ENCODE measurements at places on chromosomes 2 and 18.

- no peak for DNase-seq
Observed at GRCh38 chr2:108632332-108633160, 86.7 kb upstream of the RANBP2 start.

- DNase-seq, result no peak
Observed at GRCh38 chr2:42602218-42602875, 33.9 kb downstream of the MTA3 start.

DNA sequence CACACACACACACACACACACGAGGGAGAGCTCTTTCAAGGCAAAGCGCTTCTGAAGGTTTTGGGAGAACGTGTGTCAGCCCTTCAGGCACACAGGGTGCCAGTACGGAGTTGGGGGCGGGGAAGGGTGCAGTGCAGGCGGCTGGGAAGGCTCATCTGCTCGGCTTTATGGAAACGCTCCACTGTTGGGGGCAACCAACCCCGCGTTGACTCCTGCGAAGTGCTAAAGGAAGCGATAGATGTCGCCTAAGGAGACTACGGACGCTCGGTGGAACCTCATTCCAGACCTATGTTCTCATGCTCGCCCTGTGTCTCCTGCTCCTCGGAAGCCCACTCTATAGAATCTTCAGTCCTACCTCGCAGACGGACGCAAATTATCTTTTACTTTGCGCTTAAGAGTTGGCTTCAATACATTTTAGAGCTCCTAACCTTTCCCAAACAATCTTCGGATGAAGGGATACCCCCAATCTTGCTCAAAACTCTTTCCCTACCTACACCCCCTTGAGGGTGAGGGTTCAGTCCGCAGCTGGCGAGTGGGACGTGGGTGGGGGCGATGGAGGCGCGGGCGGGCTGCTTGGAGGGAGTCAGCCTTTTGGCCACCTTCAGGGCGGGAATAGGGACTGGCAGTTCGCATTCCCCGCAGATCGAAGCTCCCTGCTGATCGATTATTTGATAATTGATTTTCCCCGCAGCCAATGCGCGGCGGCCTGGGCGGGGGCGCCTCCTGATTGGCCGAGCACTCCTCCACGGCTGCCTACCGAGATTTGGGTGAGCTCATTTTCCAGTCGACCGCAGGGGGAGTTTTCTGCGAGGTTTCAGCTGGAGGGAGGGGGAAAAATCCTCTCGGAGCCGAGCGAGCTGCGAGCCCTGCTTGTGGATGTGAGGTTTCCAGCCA lies 1.9 kb upstream of the MEIS1 start:
- peak; percentile 47 for DNase-seq

- no peak for DNase-seq
Observed at GRCh38 chr18:38250971-38251370, 685.4 kb upstream of the CELF4 start.

DNA sequence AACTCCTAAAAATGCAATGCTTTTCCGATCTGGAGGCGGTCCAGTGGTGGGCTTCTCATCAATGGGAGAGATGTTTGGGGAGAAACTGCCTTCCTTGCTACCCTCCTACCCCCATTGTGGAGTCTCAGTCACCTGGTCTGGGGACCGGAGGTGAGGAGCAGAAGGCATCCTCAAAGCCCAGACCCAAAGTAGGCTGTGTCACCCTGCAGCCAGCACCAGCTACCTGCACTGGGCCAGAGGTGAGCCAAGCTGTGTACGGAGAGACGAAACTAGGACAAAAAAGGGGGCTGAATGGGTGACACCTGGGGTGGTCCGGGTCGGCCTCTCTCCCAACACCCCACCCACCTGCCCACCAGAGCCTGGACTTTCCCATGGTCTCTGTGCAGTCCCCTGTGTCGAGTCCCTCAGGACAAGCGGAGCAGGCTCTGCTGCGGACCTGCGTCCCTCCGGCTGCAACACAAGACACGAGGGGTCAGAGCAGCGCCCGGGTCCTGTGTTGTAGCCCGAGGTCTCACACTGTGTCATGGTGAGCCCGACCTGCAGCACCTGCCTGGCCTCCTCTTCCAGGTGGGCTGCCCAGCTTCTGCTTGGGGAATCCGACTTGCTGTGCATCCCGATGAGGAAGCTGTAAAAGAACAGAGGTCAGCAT lies 68.0 kb upstream of the RMP24 start:
- DNase-seq, result no peak

GRCh38 chr18:79525556-79526467 lies 130.1 kb downstream of the NFATC1 start:
- DNase-seq, result no peak

DNA sequence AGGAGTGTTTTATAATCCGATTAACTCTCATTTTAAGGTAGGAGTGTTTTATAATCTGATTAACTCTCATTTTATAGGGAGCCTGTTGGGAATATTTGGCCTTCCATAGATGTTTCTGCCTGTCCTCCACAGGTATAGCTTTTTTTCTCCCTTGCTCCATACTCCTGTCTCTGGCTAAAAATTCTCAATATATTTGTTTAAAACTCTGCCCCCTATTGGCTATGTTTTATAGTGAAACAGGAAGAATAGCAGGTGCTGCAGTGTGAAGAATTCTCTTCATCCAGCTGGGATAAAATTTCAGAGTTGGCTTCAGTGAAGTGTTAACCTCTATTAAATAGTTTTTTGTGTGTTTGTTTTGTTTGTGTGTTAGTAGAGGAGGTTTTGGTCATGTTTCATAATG lies 1046.0 kb upstream of the TMEFF2 start:
- peak; percentile 3 for DNase-seq

DNA sequence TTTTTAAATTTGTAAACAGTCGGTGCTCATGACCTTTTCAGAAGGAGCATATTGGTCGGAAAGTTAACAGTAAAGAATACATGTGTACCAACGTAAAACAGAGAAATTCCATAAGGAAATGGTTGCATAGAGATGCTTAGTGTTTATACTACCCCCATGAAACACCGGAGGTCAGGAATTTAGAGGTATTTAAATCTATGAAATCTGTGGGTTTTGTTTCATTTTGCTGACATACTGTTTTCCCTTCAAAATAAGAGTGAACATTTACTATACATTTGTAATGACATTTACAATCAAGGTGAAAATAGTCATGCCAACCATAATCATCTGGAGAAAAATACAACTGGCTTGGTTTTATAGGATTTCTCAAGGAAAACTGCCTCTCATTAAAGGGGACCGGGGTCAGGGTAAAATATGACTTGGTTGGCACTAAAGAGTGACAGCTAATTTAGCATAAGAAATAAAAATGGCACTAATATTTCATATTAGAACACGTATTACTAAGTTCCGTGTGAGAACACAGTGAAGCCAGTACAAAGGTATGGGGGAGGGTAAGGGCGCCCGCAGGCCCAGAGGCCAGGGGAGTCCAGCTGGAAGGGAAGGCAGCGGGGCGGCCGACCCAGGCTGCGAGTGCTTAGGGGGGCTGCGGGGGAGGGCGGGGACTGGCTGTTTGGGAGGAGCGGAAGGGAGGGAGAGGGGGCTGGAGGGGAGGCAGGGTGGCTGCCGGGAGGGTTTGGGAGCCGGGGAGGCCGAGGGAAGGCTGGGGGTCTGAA lies 1.1 kb upstream of the RNU4ATAC start:
- DNase-seq, result peak; percentile 26

DNA sequence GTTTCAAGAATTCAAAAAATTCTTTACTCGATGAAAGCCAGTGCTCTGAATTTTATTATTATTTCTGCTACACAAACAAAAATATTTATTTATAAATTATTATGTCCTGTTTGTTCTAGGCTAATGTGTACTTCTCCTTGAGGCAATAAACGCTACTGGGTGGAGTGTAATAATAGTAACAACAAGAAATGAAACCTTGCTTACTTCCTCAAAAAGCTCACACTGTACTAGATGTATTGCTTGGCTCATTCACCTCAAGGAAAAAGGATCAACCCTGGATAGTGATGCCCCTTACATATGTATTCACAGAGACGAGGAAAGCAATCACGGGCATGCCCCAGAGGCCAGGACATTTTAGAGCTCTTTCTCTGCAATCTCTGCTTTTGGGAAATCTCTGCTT lies 685.6 kb upstream of the NXPH2 start:
- no peak for DNase-seq

GRCh38 chr18:6505498-6505875 lies 90.8 kb upstream of the L3MBTL4 start:
- no peak for DNase-seq

GRCh38 chr2:46200100-46200690 lies 97.0 kb upstream of the EPAS1 start:
- DNase-seq, result no peak

GRCh38 chr2:159902722-159903121 lies 104.7 kb upstream of the CD302 start:
- no peak for DNase-seq

GRCh38 chr18:27206411-27206810 lies 21.3 kb upstream of the CHST9 start:
- no peak for DNase-seq

- DNase-seq, result no peak
Observed at GRCh38 chr2:196225213-196225612, 53.8 kb upstream of the STK17B start.

GRCh38 chr2:168439536-168439935 lies 16.5 kb upstream of the CERS6 start:
- no peak for DNase-seq

DNA sequence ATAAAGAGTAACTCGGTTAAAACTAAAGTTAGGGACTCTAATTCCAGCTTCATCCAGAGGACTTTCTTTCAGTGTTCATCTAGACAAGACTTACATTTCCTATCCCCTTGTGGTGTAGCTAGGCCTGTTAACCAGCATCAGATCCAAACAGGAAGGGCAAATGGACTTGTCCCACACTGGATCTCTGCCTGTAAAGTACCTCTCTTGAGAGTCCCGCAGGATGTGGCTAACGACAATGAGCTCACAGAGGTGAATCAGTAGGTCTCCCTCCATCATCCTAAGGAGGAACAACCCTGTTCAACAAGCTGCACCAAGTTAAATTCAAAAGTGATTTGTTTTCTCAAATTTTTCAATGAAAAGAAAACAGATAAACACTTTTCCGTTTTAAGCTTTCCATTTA lies 412.3 kb upstream of the RGPD4 start:
- no peak for DNase-seq

DNA sequence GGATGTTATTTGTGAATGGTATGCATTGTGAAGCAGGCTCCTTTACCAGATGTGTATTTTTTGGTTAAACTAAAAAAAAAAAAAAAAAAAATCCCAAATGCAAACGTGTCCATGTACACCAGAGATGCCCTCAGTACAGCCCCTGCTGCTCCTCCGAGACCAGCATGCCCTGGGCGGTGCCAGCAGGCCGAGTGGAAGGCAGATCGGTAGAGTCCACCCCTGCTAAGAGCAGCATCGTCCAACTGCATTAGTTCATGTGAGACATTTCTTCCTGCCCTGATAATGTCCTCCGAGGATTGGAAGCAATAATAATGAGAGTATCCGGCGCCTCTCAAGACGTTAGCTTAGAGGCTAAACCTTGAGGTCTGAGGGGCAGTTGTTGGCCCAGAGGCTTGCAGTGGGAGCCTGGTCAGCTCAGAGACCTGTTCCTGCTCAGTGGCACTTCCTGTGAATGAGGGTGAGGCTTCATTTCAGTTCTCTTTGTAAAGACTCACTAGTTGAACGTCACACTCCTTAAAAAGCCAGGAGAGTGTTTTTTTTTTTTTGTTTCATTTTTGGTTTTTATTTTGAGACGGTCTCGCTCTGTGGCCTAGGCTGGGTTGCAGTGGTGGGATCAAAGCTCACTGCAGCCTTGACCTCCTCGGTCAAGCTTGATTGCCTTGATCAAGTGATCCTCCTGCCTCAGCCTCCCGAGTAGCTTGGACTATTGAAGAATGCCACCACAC lies 5.6 kb downstream of the SLC66A3 start:
- DNase-seq, result peak; percentile 35

- DNase-seq, result no peak
Observed at GRCh38 chr2:207465894-207466293, 63.9 kb upstream of the CREB1 start.

- DNase-seq, result no peak
Observed at GRCh38 chr2:219126555-219126954, 34.1 kb downstream of the NHEJ1 start.

- DNase-seq, result no peak
Observed at GRCh38 chr2:61937886-61938285, 32.4 kb downstream of the COMMD1 start.

DNA sequence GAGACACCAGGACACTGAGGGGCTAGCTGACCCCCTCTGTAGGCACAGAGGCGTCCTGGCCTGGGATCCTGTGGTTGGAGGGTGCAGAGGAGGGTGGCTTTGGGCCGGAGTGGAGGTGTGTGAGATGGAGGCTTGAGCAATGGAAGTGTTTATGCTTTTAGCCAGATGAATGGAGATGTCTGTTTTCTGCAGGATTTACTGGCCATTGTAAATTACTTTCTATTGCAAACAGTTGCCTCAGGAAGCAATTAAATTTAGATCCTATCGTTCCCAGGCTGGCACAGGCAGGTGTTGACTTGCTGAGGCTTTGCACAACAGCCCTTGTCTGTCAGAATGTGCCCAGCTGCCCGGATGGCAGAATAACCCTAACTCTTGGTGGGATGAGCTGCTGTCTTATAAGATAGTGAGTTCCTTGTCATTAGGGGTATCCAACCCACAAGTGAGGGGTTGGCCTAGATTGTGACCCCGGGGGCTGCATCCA lies 1.8 kb upstream of the ARID5A start:
- no peak for DNase-seq

DNA sequence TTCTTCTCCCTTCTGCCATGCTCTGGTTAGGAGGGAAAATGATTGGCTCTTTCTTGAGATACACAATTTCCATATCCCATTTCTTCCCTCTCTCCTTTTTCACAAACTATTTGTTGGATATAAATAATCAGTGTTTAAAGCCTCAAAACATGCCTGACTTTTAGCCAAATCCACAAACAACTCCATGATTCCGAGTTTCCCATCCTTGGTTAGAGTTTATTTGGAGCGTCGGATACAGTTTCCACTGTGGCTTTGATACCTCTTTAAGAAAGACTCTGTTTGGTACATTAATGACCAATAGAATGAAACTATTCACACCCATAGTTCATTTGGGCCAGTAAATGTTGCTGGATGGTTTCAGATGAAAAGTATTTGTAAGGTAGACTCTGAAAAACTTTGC lies 5.9 kb upstream of the FHL2 start:
- DNase-seq, result no peak

- peak; percentile 71 for DNase-seq
Observed at GRCh38 chr2:177239932-177240630, 24.4 kb downstream of the NFE2L2 start.

GRCh38 chr2:46001741-46002506 lies 295.3 kb upstream of the EPAS1 start:
- DNase-seq, result no peak

DNA sequence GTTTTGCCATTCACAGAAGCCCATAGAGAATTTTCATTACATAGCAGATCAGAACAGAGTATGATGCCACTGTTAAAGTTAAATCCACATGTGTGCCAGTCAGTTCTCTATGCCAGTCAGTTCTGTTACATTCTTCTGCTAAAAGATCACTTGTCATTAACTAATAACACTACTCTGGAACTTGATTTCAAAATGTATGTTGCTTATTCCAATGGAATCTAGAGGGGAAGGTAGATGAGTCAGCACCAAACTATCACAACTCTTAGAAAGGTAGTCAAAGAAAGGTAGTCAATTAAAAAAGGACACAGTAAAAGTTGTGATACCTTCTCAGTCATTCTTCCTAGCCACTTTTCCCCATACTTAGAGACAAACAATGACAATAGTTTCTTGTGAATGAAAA lies 1214.4 kb downstream of the LRP1B start:
- DNase-seq, result no peak

Measured in activated CD4-positive, alpha-beta T cell treated with anti-CD3 and anti-CD28 coated beads, Interleukin-2, Interleukin-6, amounts not matched to agents 100 ng/mL and 50 ng/mL, durations not matched to agents 16 hours and 8 hours (primary cell).